ENCODE measurements at places on chromosomes 7 and 10.

DNA sequence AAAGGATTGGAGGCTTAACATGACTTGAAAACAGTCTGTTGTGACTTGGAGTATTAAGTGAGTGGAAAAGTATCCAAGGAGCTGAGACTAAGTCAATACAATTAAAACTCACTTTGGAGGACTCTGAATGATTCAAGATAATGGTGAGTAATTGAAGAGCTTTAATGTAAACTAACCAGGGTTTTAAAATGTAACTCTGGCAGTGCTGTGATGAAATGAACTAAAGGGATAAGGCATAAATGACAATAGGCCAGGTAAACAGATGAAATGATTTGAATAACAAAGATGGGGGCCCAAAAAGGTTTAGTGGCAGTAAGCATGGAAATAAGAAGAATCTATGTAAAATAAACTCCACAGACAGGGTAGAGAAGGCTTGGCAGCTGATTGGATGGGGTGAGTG lies 316.5 kb upstream of the CACNA2D1 start:
- no peak for DNase-seq

DNA sequence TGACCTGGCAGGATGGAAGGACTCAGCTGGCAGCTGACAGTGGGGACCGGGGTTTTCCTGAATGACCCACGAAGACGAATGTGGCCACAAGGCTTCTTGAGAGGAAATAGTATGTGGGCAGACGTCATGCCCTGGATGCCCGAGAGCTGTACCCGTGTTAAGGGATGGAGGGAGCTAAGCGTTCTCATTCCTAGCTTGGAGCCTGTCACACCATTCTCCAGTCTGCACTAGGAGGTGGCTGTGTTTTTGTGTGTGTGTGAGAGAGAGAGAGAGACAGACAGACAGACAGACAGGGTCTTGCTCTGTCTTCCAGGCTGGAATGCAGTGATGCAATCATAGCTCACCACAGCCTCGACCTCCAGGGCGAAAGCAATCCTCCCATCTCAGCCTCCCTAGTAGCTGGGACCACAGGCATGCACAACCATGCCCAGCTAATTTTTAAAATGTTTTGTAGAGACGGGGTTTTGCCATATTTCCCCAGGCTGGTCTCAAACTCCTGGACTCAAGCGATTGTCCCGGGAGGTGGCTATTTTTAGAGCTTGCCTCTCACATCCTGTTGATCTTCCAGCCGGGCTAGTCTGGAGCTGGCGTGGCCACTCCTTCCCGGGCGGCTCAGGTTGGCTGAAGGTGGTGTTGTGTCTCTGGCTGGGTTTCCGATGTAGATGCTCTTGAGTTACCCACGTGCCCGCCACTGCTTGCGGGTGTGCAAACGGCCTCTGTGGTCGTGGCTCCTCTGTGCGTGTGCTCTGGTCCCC lies 2.1 kb downstream of the AMZ1 start:
- no peak for DNase-seq

DNA sequence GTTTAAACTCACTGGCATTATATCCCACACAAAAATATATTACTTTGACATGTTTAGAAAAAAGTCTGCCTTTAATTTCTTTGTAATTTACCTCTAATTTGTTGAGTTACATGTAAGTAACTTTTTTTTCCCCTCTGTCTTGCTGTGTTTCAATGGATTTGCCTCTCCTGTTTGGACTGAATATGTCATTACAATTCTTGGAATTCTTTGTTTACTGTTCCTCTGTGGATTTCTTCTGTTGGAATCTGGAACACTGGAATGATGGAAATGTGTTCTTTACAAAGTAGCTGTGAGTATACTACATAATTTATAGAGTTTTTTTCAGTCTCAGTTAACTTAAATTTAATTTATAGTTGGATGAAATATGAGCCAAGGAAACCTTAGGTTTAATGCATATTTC lies 30.4 kb downstream of the SEPTIN7 start:
- DNase-seq: no peak

GRCh38 chr7:117931314-117931713 lies 58.1 kb upstream of the CTTNBP2 start:
- no peak for DNase-seq

DNA sequence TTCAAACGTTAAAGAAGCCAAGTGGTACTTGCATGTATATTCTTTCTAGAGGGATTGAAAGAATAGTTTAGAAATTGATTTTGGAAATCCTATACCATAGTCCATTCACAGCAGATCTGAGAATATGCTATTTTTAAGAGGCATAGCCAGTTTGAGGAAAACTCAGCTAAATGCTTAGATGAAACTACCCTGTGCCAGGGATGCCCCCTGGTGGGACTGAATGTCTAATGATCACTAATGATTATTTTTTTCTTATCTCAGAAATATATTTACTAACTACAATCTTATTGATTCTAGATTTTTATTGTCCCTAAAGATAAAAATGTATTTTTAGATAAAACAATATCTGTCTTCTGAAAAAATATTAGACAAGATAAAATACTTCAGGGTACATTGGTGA lies 844.9 kb upstream of the PHF14 start:
- DNase-seq: no peak

GRCh38 chr10:85318809-85319807 lies 990.7 kb downstream of the CCSER2 start:
- no peak for DNase-seq

- no peak for DNase-seq
Observed at GRCh38 chr10:45151467-45152214, 150.9 kb downstream of the ZNF22 start.

DNA sequence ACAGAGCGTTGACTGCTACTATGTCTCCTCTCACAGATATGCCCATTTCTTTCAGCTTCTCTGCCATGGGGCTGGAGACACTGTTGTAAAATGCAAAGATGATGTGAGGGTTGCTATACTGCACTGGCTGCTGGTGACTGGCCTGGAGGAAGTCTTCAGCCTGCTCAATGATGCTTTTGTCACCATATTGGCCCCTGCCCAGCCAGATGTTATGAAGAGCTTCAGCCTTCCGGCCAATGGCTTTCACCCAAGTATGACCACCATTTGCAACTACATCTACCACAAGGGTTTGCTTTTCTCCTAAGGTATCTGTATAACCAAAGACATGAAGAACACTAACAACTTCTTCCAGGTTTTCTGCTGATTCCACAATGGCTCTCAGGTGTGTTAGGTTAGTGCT lies 1.6 kb downstream of the C7orf25 start:
- no peak for DNase-seq

GRCh38 chr7:42274053-42274452 lies 37.0 kb upstream of the GLI3 start:
- DNase-seq: no peak

GRCh38 chr7:45035893-45036292 lies 35.9 kb downstream of the CCM2 start:
- no peak for DNase-seq

GRCh38 chr7:40135317-40135610 lies 459 bp downstream of the SUGCT start:
- no peak for DNase-seq

GRCh38 chr10:131089150-131089549 lies 222.4 kb downstream of the TCERG1L start:
- DNase-seq: no peak

GRCh38 chr7:116575853-116576252 lies 51.0 kb downstream of the CAV1 start:
- DNase-seq: no peak

DNA sequence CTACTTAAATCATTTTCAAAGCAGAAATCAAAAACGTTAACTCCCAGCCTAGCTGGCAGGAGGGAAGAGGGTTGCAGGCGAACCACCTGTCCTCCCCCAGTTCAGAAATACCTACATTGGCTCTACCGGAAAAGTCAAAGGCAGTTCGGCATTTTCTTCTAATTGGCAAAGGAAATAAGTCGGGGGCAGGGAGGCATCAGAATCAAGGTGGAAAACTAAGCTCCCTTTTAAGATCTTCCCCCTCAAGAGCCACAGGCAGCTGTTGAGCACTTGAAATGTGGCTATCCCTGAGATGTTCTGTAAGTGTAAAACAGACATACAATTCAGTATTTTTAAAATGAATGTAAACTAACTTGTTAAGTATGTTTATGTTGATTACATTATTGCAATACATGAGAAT lies 957 bp upstream of the ELMO1 start:
- no peak for DNase-seq

- no peak for DNase-seq
Observed at GRCh38 chr7:78130446-78131215, 332.1 kb downstream of the PHTF2 start.

DNA sequence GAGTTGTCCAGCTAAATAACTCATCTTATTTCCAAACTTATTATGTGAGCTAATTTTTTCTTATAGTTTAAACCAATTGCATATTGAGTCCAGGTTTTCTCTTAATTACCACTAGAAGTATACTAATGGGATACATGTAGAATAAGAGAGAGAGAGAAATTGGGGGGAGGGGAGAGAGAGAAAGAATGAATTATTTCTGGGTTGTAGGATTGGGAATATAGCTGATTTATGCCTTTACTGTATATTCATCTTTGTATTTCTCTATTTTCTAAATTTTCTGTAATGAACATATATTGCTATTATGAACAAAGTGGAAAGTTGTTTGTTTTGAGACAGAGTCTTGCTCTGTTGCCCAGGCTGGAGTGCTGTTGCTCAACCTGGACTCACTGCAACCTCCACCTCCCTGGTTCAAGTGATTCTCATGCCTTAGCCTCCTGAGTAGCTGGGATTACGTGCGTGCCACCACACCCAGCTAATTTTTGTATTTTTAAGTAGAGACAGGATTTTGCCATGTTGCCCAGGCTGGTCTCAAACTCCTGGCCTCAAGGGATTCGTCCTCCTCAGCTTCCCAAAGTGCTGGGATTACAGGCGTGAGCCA lies 26.1 kb upstream of the ITGB1 start:
- no peak for DNase-seq

DNA sequence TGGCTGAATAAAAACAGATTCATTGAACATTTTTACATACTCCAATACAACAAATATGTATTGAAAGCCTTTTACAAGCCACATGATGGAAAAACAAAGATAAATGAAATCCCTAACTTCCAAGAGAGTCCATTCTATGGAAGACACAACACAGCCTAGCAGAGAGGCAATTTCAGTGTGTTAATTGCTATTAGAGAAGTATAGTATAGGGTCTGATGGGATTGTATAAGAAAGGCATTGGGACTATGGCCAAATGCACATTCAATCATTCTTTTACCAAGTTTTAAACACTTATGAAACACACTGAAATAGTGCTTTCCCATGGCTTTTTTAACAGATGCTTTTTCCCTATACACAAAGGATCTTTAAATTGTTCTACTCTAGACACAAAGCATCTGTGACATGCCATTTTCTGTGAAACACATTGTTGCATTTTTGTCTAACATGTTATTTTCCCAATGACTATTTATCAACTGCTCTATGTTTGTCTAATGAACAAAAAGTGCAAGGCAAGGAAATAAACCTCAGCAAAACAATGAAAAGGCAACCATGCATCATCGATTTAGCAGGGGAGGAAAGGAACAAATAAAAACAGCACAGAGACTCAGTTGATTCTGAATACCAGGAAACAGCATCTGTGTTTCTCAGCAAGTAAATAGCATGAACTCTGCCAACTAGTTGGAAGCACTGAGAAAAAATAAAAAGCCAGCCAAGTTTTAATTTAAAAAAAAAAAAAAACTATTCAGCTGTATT lies 42.4 kb upstream of the PHYHIPL start:
- no peak for DNase-seq

- no peak for DNase-seq
Observed at GRCh38 chr10:118918587-118918986, 110.9 kb upstream of the NANOS1 start.

- peak; percentile 1 for DNase-seq
Observed at GRCh38 chr10:110746254-110746826, 102.2 kb downstream of the RBM20 start.

DNA sequence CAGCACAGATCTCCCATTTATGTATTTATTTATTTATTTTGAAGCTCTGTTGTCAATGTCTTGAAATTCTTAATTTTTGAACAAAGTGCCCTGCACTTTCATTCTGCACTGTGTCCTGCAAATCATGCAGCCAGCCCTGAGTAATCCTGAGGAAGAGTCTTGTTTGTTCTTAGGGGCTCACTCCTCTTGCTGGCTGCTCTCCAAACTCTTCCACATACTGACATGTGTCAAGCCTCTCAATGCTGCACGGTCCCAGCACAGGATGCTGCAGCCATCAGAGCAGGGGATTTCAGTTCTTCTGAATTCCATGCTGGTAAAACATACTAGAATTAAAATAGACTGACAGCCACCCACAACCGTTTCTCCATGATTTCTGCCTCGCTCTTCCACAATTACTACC lies 207.2 kb downstream of the PARD3 start:
- no peak for DNase-seq

- DNase-seq: no peak
Observed at GRCh38 chr10:92868036-92868435, 19.7 kb downstream of the EXOC6 start.

- DNase-seq: no peak
Observed at GRCh38 chr10:132464256-132465192, 67.5 kb downstream of the PWWP2B start.

DNA sequence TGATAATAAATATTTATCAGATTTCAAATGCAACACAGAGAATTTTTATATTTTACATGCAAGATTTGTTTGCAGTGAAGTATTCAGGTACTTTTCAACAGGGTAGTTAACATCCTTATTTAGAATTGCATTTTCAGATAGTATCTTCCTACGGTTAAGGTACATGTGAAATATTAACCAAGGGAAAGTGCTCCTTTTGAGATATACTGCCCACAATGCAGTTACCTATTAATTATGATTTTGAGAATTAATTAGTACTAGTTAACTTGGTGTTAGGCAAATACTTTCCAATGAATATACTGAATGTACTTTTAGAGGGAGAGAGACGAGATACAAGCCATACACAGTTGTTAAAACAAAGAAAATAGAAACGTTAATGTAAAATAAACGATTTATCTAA lies 206.2 kb upstream of the YAE1 start:
- no peak for DNase-seq

- DNase-seq: no peak
Observed at GRCh38 chr10:79248341-79249185, 98.7 kb upstream of the PPIF start.

DNA sequence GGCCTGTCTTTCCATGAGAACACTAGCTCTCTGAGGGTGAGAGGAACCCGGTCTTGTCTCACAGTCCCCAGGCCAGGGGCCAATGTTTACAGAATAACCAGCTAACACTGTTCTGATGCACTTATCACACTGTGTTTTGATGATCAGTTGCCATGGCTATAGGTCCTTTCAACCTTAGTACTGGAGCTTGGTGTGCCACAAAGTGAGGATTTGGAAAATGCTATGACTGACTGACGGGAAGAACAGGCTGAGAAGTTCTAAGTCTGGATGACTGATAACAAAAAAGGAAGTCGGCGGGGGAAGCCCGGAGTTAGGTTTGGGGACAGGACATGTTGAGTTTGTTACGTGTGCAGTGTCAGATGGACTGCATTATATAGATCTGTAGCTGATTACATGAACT lies 141.8 kb downstream of the CTTNBP2 start:
- no peak for DNase-seq

GRCh38 chr7:157587051-157587804 lies 250.4 kb downstream of the DNAJB6 start:
- DNase-seq: no peak

- DNase-seq: no peak
Observed at GRCh38 chr10:79130846-79131245, 62.1 kb downstream of the ZMIZ1 start.
